ENCODE measurements at places on chromosomes 4 and X. TPM values are rescaled to one million over a fixed set of nuclear protein-coding genes. Genes with fewer than 3 reads are reported as not detected.

Gene CXCL8
- 4.4 TPM for polyA plus RNA-seq

Gene SPANXC
- polyA plus RNA-seq, result 0.39 TPM

Gene RGN
- polyA plus RNA-seq, result not detected

Gene RENBP
- not detected for polyA plus RNA-seq

Gene GAB3
- 0.13 TPM for polyA plus RNA-seq

Gene SPANXB1
- polyA plus RNA-seq, result 3.6 TPM

Gene STPG2
- not detected for polyA plus RNA-seq

Gene CMC4
- 15.1 TPM for polyA plus RNA-seq

Gene MAGEA6
- 11.3 TPM for polyA plus RNA-seq

Gene ZNF732
- polyA plus RNA-seq, result not detected

Gene MAGEA12
- polyA plus RNA-seq, result 0.12 TPM

Gene SPIN2A
- polyA plus RNA-seq, result 0.34 TPM

Gene MAGEE2
- polyA plus RNA-seq, result not detected

Gene SHISA3
- not detected for polyA plus RNA-seq

Gene ZNF711
- polyA plus RNA-seq, result 1.4 TPM

Gene PDLIM3
- polyA plus RNA-seq, result 0.18 TPM

Gene TEX13B
- not detected for polyA plus RNA-seq

Gene SMARCA1
- polyA plus RNA-seq, result 71.8 TPM

Gene SEC24B
- 13.9 TPM for polyA plus RNA-seq

Gene ZMAT1
- 0.08 TPM for polyA plus RNA-seq

Gene CTAG2
- polyA plus RNA-seq, result not detected

Gene MAGEC3
- not detected for polyA plus RNA-seq

Gene SCRG1
- polyA plus RNA-seq, result not detected

Gene CFP
- 0.54 TPM for polyA plus RNA-seq

Gene LRBA
- polyA plus RNA-seq, result 9.2 TPM

Gene BEX1
- not detected for polyA plus RNA-seq

Gene P2RY8
- 0.03 TPM for polyA plus RNA-seq

Gene GPR78
- polyA plus RNA-seq, result 0.17 TPM
